ENCODE measurements at places on chromosomes 11 and 22.

- DNase-seq: no peak
These were observed 550.7 kb downstream of the MN1 start for GRCh38 chr22:27250886-27251285.

- DNase-seq: no peak
These were observed 44.2 kb downstream of the FBXO7 start for GRCh38 chr22:32518848-32519247.

DNA sequence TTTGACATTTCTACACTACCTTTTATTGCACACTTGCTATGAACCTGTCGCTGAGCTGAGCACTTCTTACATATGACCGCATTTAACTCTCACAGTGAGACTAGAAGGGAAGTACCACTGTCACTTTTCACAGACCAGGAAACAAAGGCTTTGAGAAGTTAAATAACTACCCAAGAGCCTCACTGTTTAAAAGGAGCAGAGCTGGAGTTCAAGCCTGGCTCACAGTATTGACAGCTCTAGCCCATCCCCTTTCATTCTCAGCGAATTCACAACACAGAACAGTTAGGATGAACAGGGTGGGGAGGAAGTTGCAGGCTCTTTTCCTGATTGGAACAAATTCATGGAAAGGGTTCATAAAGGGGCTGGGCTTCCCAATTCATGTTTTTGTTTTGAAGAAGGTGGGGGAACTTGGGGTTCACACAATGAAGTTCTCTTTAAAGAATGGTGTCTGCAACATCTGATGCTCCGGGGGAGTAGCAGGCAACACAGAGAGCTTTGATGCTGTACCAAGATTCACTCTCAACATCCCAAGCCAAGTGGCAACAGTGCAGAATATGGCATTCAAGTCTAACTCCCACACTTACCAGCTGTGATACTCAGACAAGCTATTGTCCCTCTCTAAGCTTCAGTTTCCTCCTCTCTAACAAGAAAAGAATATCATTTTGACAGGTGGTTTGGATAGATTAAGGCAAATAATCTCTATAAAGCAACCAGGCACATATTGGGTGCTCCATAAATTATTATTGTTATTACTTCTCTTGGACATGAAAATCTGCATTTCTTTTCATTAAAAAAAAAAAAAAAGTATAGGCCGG lies 17.2 kb downstream of the SCGB1A1 start:
- DNase-seq: no peak

DNA sequence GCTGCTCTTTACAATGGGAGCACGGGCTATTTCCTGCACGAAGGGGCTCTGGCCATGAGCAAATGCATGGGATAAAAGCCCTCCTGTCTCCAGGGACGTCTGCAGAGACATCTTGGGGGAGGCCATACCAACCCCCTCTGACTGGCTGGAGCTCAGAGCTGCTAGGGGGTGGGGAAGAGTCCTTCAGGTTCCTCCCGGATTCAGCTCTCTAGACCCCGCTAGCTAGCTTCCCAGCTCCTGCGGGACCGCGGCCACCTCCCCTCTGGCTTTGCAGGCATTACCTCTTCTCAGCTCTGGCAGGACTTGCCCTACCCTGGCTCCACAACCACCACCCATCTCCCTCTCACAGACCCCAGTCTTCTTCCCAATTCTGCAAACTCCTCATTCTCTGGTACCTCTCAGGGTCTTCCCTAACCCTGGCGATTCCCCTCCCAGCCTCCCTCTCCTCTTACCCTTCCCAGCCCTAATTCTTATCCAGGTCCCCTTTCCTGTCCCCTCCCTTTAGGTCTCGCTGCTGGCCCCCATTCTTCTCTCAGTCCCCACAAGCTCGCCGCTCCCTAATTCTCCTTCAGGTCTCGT lies 802 bp downstream of the SYT13 start:
- no peak for DNase-seq

- DNase-seq: no peak
These were observed 22.5 kb downstream of the P4HA3 start for GRCh38 chr11:74288911-74289310.
